ENCODE measurements at places on chromosomes 1 and 21.
A peak's percentile ranks its signal among the peaks of the same experiment; 100 is the strongest.

DNA sequence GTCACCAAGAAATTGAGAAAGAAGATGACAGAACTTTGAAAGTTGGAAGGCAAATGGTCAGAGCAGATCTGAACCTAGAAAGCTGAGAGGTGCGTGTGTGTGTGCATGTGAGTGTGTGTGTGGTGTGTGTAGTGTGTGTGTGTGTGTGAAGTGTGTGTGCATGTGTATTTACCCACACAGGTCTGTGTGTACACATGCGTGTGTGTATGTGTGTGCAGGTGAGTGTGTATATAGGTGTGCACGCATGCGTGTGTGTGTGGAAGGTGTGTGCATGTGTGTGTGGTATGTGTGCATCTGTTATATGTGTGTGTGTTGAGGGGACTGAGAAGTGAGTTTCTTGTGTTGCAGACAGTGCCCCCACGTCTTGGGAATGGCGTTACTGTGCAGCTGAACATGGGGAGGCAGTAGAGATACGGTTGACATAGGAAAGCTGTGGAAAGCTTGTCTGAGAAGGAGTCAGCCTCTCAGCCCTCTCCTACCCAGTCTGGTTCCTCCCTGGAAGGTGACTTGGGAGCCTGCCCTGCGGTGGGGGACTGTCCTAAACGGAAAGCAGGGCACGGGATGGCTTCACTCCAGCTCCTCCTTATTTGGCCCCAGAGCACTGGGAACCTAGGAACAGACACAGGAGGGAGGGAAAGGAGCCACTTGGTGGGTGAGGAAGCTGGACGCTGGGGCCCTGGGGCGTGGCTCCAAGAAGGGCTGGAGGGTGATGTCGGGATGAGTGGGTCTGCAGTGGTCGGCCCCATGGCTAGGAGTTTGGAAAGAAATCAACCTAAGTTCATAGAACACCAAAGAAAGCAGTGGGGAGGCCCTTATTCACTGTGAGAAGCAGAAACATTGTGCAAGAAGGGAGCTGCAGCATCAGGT lies 97.2 kb downstream of the PCBP3 start:
- no peak for DNase-seq

DNA sequence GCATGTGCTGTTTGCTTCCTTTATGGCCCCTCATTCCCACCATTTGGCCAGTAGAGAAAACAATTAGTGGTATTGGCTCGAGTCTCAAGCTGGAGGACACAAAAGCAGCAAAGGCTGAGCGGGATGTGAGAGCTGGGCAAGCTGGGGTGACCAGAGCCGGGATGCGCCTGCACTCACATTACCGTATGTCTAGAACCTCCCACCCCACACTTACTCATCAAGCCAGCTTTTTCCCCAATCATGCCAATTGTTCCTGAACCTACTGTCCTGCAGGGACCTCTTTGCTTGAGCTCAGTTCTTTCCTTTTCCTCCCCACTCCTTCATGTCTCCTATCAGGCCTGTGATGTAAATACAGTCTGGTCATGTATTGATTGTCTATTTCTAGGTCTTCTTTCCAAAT lies 45.9 kb downstream of the KIRREL1 start:
- DNase-seq = no peak

- DNase-seq = no peak
Measured at GRCh38 chr1:24505816-24506215, 3.2 kb downstream of the RCAN3 start.

GRCh38 chr1:91026777-91027176 lies 4.9 kb upstream of the ZNF644 start:
- DNase-seq = no peak

GRCh38 chr1:95095833-95096217 lies 21.3 kb upstream of the TLCD4 start:
- peak; percentile 84 for DNase-seq

DNA sequence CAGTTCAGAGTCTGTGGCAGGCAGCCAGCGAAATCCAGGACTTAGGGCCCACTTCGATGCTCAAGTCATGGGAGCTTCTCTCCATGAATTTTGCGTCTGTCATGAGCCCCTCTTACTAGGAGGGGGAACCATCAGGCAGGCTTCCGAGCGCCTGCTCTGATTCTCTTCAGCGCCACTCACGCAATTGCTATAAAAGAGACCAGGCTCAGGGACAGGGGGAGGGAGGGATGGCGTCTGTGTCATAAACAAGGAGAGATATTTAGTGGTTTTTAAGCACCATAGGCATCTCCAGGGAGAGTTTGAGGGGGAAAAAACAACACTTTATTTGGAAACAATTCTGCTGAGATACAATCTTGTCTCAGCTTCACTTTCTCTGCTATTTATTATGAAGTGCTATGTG lies 60.6 kb downstream of the NAV1 start:
- peak; percentile 92 for DNase-seq

- peak; percentile 99 for DNase-seq
Measured at GRCh38 chr1:235883261-235883927, 16.7 kb upstream of the LYST start.

- DNase-seq = peak; percentile 65
Measured at GRCh38 chr1:221991221-221991620, 249.3 kb upstream of the DUSP10 start.

- no peak for DNase-seq
Measured at GRCh38 chr1:86641318-86641717, 63.1 kb upstream of the SH3GLB1 start.

GRCh38 chr1:161933592-161934588 lies 89.8 kb downstream of the OLFML2B start:
- no peak for DNase-seq

- DNase-seq = no peak
Measured at GRCh38 chr1:30452925-30453324, 270.5 kb downstream of the MATN1 start.

- DNase-seq = peak; percentile 31
Measured at GRCh38 chr1:72037745-72038343, 244.5 kb downstream of the NEGR1 start.

- DNase-seq = no peak
Measured at GRCh38 chr21:36759348-36760083, 60.6 kb downstream of the SIM2 start.

DNA sequence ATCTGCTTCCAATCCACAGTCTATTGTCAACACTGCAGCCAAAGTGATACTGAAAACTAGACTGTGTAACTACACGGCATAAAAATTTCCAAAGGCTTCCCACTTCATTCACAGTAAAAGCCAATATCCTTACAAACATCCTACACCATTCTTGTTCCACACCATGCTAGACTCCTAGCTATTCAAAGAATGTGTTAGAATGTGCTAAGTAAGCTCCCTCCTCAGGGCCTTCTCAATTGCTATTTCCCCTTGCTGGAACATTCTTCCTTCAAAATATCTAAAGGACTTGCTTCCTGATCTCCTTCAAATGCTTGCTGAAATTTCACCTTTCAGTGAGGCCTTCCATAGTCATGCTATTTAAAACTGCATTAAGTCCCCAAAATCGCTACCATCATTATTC lies 228.1 kb downstream of the AKT3 start:
- DNase-seq = peak; percentile 26

- DNase-seq = peak; percentile 30
Measured at GRCh38 chr1:96559181-96559580, 162.4 kb upstream of the PTBP2 start.

GRCh38 chr1:240652961-240653409 lies 41.0 kb upstream of the GREM2 start:
- no peak for DNase-seq

- DNase-seq = no peak
Measured at GRCh38 chr1:156112276-156113137, 2.0 kb upstream of the LMNA start.

GRCh38 chr1:216826646-216827045 lies 103.4 kb upstream of the ESRRG start:
- no peak for DNase-seq

- DNase-seq = no peak
Measured at GRCh38 chr1:180366371-180367068, 135.9 kb downstream of the ACBD6 start.

DNA sequence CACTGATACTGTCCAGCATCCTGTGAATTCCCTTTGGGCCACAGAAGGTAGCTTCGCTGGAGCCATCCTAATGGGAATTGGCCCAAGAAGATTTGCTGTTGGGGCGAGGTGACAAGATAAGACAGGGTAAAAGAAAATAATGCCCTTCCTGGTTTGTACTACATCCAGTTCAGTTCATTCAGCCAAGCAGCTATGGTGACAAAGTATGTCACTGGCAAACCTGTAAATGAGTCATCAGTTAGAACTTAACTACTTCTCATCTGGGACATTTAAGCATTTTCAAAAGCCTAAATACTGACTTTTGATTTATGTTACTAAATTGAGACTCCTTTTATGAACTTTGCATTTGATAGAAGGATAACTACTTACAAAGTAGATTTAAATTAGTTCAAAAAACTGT lies 54.2 kb downstream of the WDR64 start:
- DNase-seq = no peak

GRCh38 chr1:2548068-2548589 lies 8.0 kb upstream of the TNFRSF14 start:
- peak; percentile 63 for DNase-seq

DNA sequence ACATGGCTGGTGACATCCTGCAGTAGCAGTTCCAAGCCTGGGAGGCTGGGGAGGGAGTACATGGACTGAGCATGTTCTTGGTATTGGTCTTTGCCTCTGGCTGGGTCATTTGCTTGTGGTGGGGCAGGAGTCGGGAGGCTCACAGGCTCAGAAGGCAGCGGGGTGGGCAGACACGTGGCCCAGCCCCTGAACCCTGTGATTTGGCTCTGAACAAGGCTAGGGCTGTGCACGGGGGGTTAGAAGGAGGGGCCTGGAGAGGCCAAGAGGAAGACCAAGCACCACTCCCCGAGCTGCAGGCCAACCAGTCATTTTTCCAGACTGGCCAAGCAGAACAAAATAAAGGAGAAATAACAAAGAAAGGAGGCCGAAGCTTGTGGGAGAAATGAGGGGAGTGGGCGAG lies 9.7 kb upstream of the PRELP start:
- DNase-seq = no peak

GRCh38 chr1:208150833-208151458 lies 93.2 kb downstream of the PLXNA2 start:
- no peak for DNase-seq

DNA sequence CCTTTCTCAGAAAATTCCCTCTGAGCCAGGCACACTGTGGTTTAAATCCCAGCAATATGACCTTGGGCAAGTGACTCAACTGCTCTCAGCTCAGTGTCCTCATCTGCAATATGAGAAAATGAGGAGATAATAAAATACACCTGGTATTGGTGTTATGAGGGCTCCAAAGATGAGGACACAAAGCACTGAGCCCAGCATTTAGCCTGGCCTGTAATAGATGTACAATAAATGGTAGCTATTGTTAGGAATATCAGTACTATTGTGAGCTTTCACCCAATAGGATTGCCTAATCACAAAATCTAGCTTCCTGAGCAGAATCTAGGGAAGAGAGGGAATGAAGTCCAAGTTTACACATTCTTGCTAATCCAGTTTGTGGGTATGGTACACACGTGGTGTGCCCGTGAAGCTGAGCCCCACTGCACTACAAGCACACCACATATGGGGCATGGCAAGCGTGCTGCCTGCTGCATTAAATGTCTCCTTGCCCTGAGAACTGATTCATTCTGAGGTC lies 24.3 kb upstream of the SLC30A1 start:
- peak; percentile 47 for DNase-seq

DNA sequence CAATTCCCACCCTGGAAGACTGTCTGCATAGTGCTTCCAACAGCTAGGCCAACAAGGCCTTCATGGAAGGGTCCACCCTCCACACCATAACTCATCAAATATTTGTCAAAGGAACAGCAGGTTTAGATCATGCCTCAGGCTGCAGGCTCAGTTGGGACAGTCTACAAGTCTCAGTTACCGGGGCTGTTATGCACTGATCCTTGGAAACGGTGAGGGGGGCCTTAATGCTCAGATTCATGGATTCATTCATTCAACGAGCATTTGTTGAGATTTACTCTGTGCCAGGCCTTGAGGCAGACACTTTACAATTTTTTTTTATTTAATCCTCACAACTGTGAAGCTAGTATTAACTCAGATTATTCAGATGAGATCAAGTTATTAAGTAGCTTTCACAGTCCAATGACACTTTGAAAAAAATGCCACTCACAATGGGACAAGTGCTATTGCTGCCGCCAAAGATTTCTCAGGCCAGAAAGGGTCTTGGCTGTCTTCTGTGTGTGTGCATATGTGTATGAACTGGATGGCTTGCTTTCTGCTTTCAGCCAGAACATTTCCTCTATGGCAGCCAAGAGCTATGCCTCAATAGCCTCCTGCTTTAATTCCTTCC lies 8.9 kb upstream of the C1orf216 start:
- no peak for DNase-seq

- no peak for DNase-seq
Measured at GRCh38 chr1:182556279-182556678, 32.8 kb downstream of the RNASEL start.

DNA sequence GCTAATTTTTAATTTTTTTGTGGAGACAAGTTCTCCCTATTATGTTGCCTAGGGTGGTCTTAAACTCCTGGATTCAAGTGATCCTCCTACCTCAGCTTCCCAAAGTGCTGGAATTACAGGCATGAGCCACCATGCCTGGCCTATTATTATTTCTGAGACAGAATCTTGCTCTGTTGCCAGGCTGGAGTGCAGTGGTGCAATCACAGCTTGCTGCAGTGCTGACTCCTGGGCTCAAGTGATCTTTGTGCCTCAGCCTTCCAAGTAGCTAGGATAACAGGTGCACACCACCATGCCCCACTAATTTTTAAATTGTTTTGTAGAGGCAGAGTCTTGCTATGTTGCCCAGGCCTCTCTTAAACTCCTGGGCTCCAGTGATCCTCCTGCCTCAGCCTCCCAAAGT lies 196.3 kb downstream of the CAMTA1 start:
- no peak for DNase-seq

DNA sequence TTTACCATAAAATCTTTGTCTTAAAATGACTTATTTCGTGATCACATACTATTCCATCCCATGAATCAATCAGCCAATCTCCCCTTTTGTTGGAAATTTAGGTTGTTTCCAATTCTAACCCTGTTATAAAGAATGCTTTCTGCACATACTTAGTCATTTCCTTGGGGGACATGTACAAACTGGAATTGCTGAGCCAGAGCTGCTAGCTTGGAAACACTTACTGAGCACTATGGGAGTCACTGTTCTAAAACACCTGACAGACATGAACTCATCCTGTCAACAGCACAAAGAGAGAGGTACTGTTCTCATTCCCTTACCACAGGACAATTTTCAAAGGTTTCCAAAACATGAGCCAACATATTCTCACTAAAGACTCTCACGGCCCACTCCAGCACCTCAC lies 32.1 kb downstream of the AK2 start:
- peak; percentile 34 for DNase-seq

- DNase-seq = peak; percentile 93
Measured at GRCh38 chr1:151340870-151341754, 5.9 kb downstream of the RFX5 start.

- DNase-seq = no peak
Measured at GRCh38 chr1:221040101-221040500, 160.9 kb downstream of the HLX start.

GRCh38 chr1:210125143-210125542 lies 107.5 kb upstream of the SERTAD4 start:
- DNase-seq = no peak

- peak; percentile 46 for DNase-seq
Measured at GRCh38 chr1:45913731-45914501, 110.5 kb downstream of the MAST2 start.

GRCh38 chr1:68322837-68323687 lies 90.7 kb upstream of the WLS start:
- peak; percentile 84 for DNase-seq

- no peak for DNase-seq
Measured at GRCh38 chr21:35399002-35399530, 350.0 kb upstream of the RUNX1 start.

GRCh38 chr1:26692793-26693490 lies 2.9 kb upstream of the ARID1A start:
- DNase-seq = peak; percentile 99

GRCh38 chr1:151003180-151003579 lies 3.5 kb downstream of the MINDY1 start:
- DNase-seq = no peak

GRCh38 chr1:209405183-209405814 lies 178.2 kb upstream of the CAMK1G start:
- DNase-seq = no peak
